ENCODE measurements at places on chromosomes 2 and 18.

DNA sequence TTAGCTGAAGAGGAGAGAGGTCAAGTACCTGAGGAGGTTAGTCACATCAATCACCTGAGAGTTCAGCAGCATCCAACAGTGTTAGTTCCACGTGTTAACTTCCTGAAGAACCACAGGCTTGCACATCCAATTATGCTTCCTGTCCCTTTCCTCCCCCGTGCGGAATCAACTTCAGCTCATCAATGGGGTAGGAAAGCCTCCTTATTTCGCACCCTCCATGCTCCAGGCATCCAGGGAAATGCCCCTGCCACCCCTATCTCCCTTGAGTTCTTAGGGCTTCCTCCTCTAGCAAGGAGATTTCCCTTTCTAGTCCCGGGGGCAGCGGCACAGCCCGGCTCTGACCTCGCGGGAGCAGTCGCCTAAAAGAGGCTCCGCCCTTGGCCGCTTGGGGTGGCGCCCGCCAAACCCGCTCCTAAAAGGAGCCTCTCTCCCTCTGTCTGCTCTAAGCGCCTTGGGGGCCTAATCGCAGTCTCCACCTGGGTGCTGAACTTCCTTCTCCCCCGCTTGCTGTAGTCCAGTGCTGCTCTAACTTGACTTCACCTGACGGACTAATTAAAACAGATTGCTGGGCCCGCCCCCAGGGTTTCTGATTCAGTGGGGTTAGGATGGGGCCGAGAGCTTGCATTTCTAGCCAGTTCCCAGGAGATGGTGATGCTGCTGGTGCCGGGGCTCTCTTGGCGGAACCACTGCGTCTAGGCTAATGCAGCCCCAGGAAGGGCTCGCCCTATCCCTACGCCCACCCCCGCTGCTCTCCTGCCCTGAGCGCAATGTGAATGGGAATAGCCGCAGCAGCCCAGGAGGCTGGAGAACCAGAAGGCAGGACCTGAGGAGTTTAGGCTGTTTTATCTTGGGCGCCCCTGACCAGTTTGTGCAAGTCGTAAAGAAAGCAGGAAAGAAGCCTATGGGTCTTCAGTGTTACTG, 3.4 kb upstream of the TET3 start:
- DNase-seq, result no peak

- DNase-seq, result no peak
These were observed 72.0 kb upstream of the REV1 start for GRCh38 chr2:99561804-99562203.

- no peak for DNase-seq
These were observed 22.3 kb downstream of the M1AP start for GRCh38 chr2:74625658-74626425.

GRCh38 chr2:36792951-36793350, 96.4 kb downstream of the VIT start:
- DNase-seq, result no peak

DNA sequence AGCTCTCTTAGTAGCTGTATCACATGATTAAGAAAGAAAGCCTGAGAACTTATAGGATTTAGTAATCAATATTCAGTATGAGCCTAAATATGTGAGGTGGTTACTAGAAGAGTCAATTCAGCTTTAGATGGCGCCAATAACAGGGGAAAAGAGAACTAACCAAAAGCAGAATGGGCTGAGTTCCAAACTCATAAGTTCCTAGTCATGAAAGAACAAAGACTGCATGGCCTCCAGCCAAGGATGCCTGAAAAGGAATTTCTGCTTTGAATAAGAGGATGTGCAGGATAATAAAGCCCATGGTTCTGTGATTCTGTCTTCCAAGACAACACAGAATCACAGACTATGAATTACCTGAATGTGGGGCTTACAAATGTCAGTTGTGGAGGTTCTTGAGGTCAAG, 196.5 kb downstream of the SATB2 start:
- DNase-seq, result no peak

GRCh38 chr18:62505669-62506494, 16.9 kb upstream of the ZCCHC2 start:
- no peak for DNase-seq

DNA sequence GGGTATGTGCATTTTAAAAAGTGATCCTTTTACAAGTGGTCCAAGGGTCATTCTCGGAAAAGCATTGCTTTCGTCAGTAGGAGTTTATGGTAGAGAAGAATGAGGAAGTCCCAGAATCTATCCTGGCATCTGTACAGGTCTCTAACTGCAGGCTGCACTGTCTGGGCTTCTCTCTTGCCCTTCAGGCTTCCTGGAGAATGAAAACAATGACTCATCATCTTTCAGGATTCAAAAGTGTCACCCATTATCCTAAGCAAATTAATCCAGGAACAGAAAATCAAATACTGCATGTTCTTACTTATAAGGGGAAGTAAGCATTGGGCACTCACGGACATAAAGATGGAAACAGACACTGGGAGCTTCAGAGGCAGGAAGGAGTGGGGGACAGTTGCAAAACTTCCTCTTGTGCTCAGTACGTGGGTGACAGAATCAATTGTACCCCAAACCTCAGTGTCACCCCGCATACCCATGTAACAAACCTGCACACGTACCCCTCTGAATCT, 60.2 kb upstream of the TXNDC2 start:
- no peak for DNase-seq
